Sigmoid colon (tissue), 7 donors: ENCODE measurements at places on chromosomes 5 and 9. TPM values are rescaled to one million over a fixed set of nuclear protein-coding genes. Genes with fewer than 3 reads are reported as not detected.
A peak's percentile ranks its signal among the peaks of the same experiment; 100 is the strongest.

GRCh38 chr9:94031946-94032345, 52.3 kb upstream of the PTPDC1 start:
- H3K4me1 ChIP-seq, result no peaks in the 10 kb centered on the region
- no peak overlapping the region for H3K27ac ChIP-seq
- no peaks in the 10 kb centered on the region for H3K36me3 ChIP-seq
- no peaks in the 10 kb centered on the region for H3K27me3 ChIP-seq

DNA sequence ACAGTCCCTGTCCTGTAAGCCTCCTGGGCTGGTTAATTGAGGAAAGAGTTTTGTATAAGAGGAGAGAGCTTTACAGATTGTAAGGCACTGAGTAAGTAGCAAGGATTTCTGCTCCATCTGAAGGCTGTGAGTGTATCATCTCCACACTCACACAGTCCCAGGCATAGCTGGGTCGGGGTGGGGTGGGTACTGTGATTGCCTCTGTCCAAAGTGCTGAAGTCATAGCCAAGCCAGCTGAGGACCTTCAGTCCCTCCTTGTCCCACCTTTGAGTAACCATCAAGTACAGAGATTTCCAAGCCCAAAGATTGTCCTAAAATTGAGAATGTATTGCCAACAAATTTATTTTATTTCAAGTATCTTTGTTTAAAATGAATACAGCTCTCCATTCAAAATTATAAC, 5.5 kb upstream of the DNAJB5 start:
- no peak overlapping the region for H3K4me3 ChIP-seq
- H3K36me3 ChIP-seq, result no peaks in the 10 kb centered on the region
- DNase-seq, result no peak
- H3K27me3 ChIP-seq, result no peaks in the 10 kb centered on the region
- no peak overlapping the region for H3K27ac ChIP-seq

- no peak for DNase-seq
- no peaks in the 10 kb centered on the region for H3K27me3 ChIP-seq
- H3K36me3 ChIP-seq, result no peaks in the 10 kb centered on the region
- no peak overlapping the region for H3K4me3 ChIP-seq
Measured at GRCh38 chr5:127187706-127188105, 102.9 kb upstream of the MEGF10 start.

DNA sequence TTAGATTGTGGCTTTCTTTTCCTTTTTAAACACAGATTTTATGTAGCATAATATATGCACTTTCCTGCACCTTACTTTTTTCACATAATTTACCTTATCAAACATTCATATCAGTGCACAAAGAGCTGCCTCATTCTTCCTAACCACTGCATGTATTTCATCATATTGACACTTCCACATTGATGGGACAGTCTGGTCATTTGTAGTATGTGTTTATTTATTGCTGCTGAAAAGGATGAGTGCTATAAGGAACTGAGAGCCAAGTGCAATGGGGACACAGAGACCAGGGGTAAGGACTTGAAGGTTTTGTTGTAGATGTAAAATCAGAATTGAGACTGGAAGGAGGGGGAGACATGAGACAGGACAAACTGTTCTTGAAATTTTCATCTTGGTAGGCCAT, 193.8 kb downstream of the SMARCA2 start:
- H3K27me3 ChIP-seq, result no peaks in the 10 kb centered on the region
- no peak overlapping the region for H3K27ac ChIP-seq
- no peaks in the 10 kb centered on the region for H3K36me3 ChIP-seq

GRCh38 chr9:124743686-124744348, 27.3 kb downstream of the NR6A1 start:
- H3K36me3 ChIP-seq, result no peaks in the 10 kb centered on the region
- no peak for DNase-seq
- H3K4me3 ChIP-seq, result no peak overlapping the region
- no peaks in the 10 kb centered on the region for H3K27me3 ChIP-seq

DNA sequence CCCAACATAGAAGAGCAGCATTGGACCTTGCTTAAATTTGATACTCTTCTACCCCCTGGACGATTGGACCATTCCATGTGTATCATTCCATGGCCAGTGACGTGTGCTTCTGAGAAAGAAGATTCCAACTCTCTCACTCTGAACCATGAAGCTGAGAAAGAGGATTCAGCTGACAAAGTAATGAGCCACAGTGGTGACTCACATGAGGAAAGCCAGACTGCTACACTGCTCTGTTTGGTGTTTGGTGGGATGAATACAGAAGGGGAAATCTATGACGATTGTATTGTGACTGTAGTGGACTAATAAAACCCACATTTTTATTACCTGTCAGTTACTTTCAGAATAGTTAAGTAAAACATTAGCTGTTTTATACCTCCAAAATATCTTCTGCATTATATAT, 7.5 kb downstream of the HSPA5 start:
- no peak for DNase-seq
- no peak overlapping the region for H3K4me3 ChIP-seq
- peaks cover 25% of the 10 kb centered on the region for H3K36me3 ChIP-seq
- H3K27ac ChIP-seq, result peak overlapping the region; percentile 89

DNA sequence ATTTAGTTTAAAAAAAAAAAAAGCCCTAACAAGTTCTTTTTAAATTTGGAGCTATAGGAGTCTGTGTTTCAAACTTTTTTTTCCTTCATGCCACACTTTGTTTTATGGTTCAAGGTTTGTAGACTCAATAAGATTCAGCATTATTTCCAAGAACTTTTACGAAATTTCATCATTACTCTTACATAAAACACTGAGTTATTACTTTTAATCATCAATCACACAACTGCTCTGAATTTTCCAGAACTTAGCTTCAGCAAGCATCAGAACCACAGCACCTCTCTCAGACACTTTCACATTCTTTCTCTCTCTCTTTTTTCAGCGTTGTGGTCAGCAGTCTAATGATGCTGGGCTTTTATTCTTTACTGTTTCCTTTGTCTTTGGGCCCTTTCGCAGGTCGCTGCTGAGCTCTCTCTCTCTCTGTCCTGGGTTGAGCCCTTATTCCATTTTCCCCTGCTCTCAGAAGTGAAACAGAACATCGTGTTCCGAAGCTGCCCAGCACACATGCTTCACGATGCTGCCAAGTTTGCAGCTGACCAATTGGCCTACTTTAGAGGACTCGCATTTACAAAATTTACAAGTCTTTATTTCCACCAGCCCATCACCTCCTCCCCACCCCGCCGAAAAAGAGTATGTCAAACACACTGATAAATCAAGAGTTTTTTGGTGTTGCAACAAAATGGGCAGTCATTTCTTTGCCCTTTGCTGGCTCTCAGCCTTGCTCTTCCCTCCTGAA, 44.6 kb upstream of the PIK3R1 start:
- no peak overlapping the region for H3K4me3 ChIP-seq
- H3K36me3 ChIP-seq, result no peaks in the 10 kb centered on the region
- H3K27ac ChIP-seq, result peak overlapping the region; percentile 89
- peak; percentile 98 for DNase-seq

- H3K27me3 ChIP-seq, result no peaks in the 10 kb centered on the region
- no peak for DNase-seq
- no peaks in the 10 kb centered on the region for H3K4me1 ChIP-seq
- H3K4me3 ChIP-seq, result peak overlapping the region; percentile 4
- H3K27ac ChIP-seq, result no peak overlapping the region
Measured at GRCh38 chr9:272251-273213, 57.9 kb downstream of the DOCK8 start.

GRCh38 chr9:70080481-70081119, 37.0 kb downstream of the MAMDC2 start:
- H3K4me3 ChIP-seq, result no peak overlapping the region
- H3K27ac ChIP-seq, result peak overlapping the region; percentile 90
- H3K36me3 ChIP-seq, result no peaks in the 10 kb centered on the region
- peak; percentile 78 for DNase-seq
- peaks cover 90% of the 10 kb centered on the region for H3K4me1 ChIP-seq

DNA sequence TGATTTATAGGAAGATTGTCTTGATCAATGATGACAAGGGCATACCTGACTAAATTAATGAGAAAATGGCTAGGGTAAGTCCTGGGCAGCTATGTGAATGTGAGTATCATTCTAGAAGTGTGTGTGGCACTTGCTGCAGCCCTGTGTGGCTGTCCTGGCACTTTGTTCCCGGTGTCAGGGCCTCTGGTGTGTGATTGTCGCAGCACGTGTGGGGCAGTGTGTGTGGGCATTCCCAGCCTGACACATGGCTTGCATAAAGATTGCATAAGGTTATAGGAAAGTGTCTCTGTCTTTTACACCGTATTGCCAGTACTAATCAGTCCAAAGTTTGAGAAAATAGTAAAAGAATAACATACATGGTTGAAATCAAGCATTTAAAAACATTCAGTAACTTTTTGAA, 74.4 kb downstream of the TRIO start:
- no peaks in the 10 kb centered on the region for H3K27me3 ChIP-seq
- H3K36me3 ChIP-seq, result no peaks in the 10 kb centered on the region
- no peak for DNase-seq

- H3K27me3 ChIP-seq, result no peaks in the 10 kb centered on the region
- no peaks in the 10 kb centered on the region for H3K4me1 ChIP-seq
- H3K4me3 ChIP-seq, result no peak overlapping the region
- H3K27ac ChIP-seq, result no peak overlapping the region
- peaks cover 35% of the 10 kb centered on the region for H3K36me3 ChIP-seq
- no peak for DNase-seq
Measured at GRCh38 chr5:149603920-149604319, 22.6 kb downstream of the ARHGEF37 start.

- H3K27me3 ChIP-seq, result no peaks in the 10 kb centered on the region
- H3K36me3 ChIP-seq, result no peaks in the 10 kb centered on the region
- H3K4me1 ChIP-seq, result no peaks in the 10 kb centered on the region
- H3K4me3 ChIP-seq, result no peak overlapping the region
Measured at GRCh38 chr5:96880444-96881164, 4.3 kb downstream of the ERAP2 start.

GRCh38 chr5:144205141-144205551, 34.5 kb downstream of the KCTD16 start:
- DNase-seq, result no peak
- no peak overlapping the region for H3K4me3 ChIP-seq
- H3K27ac ChIP-seq, result no peak overlapping the region
- H3K4me1 ChIP-seq, result peaks cover 6% of the 10 kb centered on the region
- H3K27me3 ChIP-seq, result peaks cover 51% of the 10 kb centered on the region

DNA sequence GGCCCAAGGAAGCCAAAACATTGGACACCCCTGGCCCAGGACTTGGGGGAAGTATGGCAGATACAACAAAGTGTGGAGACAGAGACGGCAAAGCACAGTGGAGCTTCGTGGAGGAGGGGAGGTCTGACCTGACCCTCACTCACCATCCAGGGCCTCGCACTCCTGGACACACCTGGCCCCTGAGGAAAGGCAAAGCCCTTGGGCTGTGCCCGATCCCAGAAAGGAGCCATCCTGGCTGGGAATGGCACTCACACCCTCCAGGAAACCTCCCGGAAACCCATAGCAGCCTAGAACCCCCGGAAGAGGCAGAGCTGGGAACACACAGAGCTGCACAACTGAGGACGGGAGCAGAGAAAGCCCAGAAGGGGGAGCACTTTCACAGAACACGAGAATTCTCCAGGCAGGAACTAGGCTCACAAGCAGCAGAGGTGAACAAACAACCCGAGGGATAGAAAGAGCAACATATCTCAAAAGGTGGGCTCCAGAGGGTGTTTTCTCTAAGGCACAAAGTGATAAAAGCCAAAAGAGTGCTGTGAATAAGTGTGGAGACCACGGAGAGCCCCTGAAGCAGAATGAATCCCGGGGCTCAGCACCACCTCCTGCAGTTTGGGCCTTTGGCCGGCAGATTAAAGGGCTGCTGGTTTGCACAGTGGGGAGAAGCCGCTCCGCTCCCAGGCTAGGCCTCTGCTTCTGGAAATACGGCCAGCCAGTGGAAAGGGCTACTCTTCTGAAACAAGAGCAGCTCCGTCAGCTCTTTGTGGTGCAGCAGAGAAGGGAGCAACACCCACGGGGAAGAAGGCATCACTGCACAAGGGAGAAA, 108.2 kb downstream of the UBE2R2 start:
- no peaks in the 10 kb centered on the region for H3K27me3 ChIP-seq
- H3K36me3 ChIP-seq, result peaks cover 25% of the 10 kb centered on the region
- H3K4me3 ChIP-seq, result no peak overlapping the region
- H3K4me1 ChIP-seq, result peaks cover 8% of the 10 kb centered on the region
- H3K27ac ChIP-seq, result no peak overlapping the region
- no peak for DNase-seq

DNA sequence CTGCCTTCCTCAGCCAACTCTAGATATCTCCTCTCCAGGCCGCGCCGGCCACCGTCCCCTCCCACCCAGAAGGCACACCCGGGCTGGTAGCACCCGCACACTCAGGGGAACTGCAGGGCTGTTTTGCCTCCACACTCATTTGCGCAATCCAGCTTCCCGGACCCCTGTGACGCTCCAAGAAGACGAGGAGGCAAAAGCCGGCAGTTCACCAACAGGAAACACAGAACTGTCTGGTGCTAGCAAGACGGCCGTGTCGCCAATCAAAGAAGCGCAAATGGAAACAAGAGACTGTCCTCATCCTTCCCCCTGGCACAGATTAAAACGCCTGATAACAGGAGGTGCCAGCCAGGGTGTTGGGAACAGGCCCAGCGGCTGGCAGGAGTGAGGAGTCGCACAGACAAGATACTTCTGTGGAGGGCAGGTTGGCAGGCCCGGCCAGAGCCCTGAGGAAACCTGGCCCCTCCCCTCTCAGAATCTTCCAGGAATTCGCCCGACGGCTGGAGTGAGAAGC, 7.8 kb downstream of the AGPAT2 start:
- H3K27me3 ChIP-seq, result no peaks in the 10 kb centered on the region
- no peak overlapping the region for H3K27ac ChIP-seq
- peak; percentile 81 for DNase-seq
- no peaks in the 10 kb centered on the region for H3K4me1 ChIP-seq

GRCh38 chr5:145982572-145983318, 46.4 kb downstream of the SH3RF2 start:
- no peak for DNase-seq
- no peaks in the 10 kb centered on the region for H3K4me1 ChIP-seq
- no peak overlapping the region for H3K4me3 ChIP-seq
- H3K27me3 ChIP-seq, result no peaks in the 10 kb centered on the region
- no peaks in the 10 kb centered on the region for H3K36me3 ChIP-seq
- H3K27ac ChIP-seq, result no peak overlapping the region

GRCh38 chr9:95250462-95251221, 66.9 kb downstream of the FANCC start:
- no peak for DNase-seq
- no peak overlapping the region for H3K4me3 ChIP-seq
- no peaks in the 10 kb centered on the region for H3K27me3 ChIP-seq
- H3K4me1 ChIP-seq, result no peaks in the 10 kb centered on the region
- no peaks in the 10 kb centered on the region for H3K36me3 ChIP-seq

GRCh38 chr5:172868436-172868923, 34.4 kb downstream of the ERGIC1 start:
- H3K27me3 ChIP-seq, result no peaks in the 10 kb centered on the region
- H3K4me3 ChIP-seq, result no peak overlapping the region
- H3K36me3 ChIP-seq, result no peaks in the 10 kb centered on the region
- peak overlapping the region; percentile 90 for H3K27ac ChIP-seq
- no peak for DNase-seq

Gene GCNT1
- total RNA-seq, result 5.8 TPM

Gene C5
- total RNA-seq, result 4.6 TPM

Gene PCDHA11
- 0.41 TPM for total RNA-seq

Gene SH2D3C
- total RNA-seq, result 5.0 TPM

Gene IL13
- total RNA-seq, result not detected

Gene TPPP
- total RNA-seq, result 8.1 TPM

Gene UBAP2
- total RNA-seq, result 28.8 TPM
